Stimulated activated naive CD8-positive, alpha-beta T cell treated with anti-CD3 and anti-CD28 coated beads, Interleukin-15, amount 100 ng/mL, for 72 hours (primary cell): ENCODE measurements at places on chromosomes 6 and 20.

- DNase-seq, result no peak
Observed at GRCh38 chr6:35411066-35411465, 41.1 kb upstream of the FANCE start.

- no peak for DNase-seq
Observed at GRCh38 chr20:10857352-10858070, 183.7 kb upstream of the JAG1 start.

DNA sequence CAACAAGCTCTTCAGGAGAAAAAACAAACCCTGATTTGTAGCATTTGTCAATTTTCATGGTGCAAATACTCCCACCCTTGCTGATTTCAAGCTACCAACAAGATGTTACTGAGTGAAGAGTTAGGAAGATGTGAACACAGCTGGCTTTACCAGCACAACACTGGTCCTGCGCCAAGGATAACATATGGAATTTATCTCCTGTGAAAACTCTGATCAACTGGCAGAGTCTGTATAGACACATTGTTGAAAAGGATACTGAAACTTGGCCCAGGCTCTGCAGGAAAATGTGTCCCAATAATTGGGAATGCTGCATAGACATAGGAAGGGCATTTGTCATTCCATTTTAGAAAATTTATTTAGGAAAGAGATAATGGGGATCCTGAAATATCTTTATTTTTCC is 29.0 kb downstream of the OTOR start:
- DNase-seq, result no peak

DNA sequence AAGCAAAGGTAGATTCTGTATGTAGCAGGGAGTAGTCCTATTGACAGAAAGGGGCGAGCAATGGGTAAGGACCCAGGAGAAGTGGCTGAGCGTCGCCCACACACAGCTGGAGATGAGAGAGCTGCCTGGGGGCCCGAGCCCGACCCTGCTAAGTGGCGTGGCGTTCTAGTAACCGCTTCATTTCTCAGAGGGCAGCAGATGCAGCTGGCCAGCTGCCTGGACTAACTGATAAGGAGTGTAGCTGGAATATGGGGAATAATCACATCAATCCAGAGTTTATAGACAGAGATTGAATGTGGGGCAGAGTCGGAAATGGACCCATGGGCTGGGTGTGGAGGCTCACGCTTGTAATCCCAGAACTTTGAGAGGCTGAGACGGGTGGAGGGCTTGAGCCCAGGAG is 64.4 kb downstream of the EZR start:
- no peak for DNase-seq

DNA sequence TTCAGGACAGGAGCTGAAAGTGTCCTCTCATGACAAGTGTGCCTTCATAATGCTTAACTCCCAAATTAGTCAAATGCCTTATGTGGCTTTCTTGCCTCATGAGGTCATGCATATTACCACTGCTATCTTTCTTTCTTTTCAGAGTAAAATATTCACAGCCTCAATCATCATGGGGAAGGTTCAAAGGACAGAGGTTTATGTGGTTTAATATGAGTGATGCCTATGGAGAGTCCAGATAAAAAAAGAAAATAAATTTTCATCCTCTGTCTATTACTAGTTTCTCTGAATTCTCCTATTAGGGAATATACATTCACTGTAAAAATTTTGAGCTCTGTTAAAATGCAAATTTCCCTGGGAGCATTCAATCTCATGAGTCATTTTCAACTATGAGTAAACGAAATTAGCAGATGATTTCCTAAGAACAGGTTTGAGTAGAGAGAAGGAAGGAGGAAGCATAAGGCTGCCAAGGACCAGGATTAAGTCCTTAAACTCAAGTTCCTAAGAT is 396.9 kb upstream of the ADGRB3 start:
- DNase-seq, result no peak

- peak; percentile 41 for DNase-seq
Observed at GRCh38 chr6:137589067-137589848, 95.1 kb upstream of the OLIG3 start.

- no peak for DNase-seq
Observed at GRCh38 chr6:87738000-87738399, 36.0 kb upstream of the AKIRIN2 start.

GRCh38 chr6:15839969-15840541 is 177.2 kb upstream of the DTNBP1 start:
- DNase-seq, result no peak

DNA sequence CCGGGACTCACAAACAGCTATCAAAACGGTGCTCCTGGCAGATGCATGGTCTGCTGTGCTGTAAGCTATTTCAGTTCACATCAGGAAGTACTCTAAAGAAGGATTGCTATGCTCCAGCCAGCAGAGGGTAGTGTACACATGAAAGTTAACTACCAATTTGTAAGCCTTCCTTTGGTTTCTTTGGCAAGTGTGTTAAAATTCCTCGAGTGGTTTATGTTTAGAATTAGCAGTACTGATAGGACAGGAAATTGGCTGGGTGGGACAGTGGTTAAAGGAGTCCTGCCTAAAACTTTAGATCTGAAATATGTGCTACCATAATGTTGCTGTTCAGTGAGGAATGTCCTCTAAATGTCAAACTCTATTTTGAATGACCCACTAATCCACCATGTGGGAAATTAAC is 47.4 kb downstream of the TRMT11 start:
- no peak for DNase-seq

GRCh38 chr20:45016089-45016671 is 49.9 kb downstream of the STK4 start:
- DNase-seq, result no peak

- no peak for DNase-seq
Observed at GRCh38 chr6:88704980-88705379, 258.4 kb downstream of the RNGTT start.

DNA sequence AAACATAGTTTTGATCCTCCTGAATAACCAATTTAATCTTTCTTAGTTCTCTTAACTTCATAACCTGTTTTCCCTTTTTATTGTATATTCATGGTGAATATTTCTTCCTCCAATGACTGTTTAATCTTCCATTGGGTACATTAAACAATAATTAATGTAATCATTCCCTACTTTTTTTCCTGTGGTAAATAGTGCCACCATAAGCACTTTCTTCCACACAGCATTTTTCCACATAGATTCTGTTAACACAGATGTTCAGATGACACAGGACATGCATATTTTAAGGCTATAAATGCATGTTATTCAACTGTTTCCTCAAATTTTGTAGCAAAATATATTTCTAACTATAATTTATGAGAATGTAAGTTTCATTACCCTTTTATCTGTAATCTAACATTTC is 61.9 kb downstream of the CYP39A1 start:
- no peak for DNase-seq

DNA sequence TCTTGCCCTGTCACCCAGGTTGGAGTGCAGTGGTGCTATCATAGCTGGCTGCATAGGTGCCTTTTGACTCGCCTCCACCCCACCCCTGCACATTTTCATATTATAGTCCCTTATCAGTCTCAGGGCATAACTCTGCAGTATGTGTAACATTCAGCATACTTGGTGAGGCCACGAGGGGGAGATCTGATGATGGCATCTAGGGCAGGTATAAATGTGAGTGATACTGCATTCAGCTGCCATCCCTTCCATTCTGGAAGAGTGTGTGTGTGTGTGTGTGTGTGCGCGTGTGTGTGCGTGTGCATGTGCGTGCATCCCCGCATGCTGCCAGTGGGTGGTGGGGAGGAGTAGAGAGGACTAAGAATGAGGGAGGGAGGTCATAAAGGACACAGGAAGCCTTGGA is 81.4 kb downstream of the JARID2 start:
- DNase-seq, result peak; percentile 44

- DNase-seq, result no peak
Observed at GRCh38 chr6:45522486-45522885, 144.8 kb upstream of the SUPT3H start.

GRCh38 chr6:32819729-32820128 is 2.9 kb upstream of the HLA-DOB start:
- no peak for DNase-seq

DNA sequence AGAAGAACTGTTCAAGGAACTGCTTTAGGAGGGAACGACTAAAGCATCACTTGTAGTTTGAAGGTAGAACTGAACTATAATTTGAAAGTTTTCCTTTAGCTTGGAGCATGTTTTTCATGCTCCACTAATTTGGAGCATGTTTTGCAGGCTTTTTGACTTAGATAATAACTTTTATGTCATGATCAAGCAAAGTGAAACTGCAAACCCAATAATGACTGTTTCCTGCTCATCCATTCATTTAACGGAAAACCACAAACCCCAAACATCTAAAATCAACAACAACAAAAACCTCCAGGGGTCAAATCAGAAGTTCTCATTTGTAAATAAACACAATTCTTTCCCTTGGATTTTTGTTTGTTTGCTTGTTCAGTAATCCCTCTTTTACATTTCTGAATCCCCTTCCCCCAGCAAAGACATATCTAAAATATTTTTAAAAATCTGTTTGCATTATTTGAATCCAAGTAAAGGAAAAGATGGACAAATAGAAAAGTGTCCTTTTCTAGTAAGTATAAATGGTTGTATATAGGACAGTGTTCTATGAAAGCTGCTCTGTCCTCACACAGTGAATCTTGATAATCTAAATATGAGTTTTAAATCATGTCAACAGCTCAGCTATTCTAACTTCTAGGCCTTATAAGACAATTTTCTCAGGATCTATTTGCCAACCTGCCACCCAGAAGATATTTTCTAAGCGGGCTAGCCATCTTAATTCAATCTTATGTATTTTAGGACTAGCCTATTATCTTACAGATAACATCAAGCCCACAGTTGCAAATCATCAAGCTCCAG is 2.6 kb downstream of the SIM1 start:
- no peak for DNase-seq

GRCh38 chr20:39210341-39211036 is 248.3 kb downstream of the DHX35 start:
- no peak for DNase-seq
